ENCODE measurements at places on chromosomes 12 and 14. TPM values are rescaled to one million over a fixed set of nuclear protein-coding genes. Genes with fewer than 3 reads are reported as not detected.

ASIC1 gene
- 31.1 TPM for total RNA-seq

TAS2R19 gene
- 7.6 TPM for total RNA-seq

SPIC gene
- total RNA-seq: not detected

KRT6C gene
- total RNA-seq: not detected

NPFF gene
- 1.2 TPM for total RNA-seq

GALNT4 gene
- 5.8 TPM for total RNA-seq

ITPK1 gene
- 33.7 TPM for total RNA-seq

CLEC4C gene
- not detected for total RNA-seq

SPRYD3 gene
- total RNA-seq: 39.2 TPM

CEBPE gene
- not detected for total RNA-seq

Measured in diencephalon (tissue), 1 donor.